COR-L47 (cell line): ENCODE measurements at places on chromosomes 3 and 15.

DNA sequence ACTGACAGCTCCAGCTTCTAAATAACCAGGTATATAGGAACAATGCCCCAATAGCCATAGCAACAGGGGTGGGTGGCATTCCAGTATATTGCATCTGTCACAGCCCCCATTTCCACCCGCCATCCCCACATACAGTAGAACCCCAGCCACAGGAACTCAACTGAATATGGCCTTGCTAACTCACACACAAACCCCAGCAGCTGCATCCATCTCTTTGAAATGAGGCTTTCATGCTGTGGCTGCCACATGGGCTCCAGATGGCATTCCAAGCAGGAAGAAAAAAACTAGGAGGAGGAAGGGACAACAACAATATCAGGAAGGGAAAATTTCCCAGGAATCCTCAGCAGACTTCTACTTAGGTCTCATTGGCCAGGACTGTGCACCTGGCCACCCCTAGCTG lies 54.6 kb downstream of the CCR3 start:
- no peak for DNase-seq

DNA sequence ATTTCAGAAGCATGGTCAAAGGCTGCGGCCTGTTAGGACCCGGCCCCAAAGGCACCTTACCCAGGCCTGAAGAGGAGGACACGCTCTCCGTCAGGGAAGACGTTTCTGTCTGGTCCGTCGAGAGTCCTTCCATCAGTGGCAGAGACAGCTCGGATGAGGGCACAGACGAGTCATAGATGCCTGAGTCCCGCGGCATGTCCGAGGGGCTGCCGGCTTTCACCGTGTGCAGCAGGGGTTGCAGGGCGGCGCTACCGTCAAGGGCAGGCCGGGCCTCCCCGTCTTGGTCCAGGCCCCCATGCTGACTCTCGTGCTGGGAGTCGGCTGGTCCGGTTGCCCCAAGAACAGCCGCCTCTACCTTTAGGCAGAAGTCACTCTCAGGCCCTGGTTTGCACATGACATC lies 37.1 kb downstream of the SPATA12 start:
- DNase-seq: no peak

DNA sequence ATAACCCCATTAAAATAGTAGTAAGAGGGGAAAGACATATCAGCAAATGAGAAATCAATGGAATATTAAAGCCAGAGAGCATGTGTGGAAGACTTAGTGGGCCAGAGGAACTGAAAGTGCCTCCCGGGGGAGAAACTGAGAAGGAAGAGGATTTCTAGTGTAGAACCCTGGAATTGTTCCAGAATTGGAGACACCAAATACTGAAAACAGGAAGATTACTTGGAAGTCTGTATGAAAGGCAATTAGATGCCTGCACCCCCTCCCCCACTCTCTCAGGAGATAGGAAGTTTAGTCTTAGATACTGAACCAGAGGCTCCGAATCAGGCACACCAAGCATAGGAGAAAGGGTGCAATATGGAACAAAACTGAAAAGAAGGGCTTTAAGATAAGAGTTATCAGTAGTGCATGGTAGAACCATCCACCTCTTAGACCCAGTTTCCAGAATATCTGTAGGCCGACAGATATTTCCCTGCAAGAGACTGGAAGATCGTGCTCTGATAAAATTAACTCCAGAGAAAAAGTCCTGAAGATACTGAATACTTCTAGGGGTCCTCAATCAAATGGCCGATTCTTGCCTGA lies 32.4 kb downstream of the KLHL18 start:
- no peak for DNase-seq

DNA sequence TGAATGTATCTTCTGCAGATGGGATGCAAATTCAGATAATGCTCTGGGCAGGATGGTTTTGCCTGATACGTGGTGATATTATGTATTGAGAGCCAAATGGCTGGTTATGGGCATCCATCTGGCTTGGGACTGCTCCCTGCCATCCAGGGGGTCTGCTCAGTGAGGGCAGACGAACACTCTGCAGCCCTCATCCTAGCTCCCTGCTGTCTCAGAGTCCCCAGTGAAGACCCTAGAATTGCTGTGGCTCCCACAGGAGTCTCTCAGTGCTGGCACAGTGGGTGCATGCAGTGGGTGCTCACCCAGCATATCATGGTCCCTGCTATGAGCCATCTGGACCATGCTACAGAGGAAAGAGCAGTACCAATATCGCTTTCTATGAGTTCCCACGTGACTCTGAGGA lies 10.3 kb downstream of the CX3CR1 start:
- no peak for DNase-seq

DNA sequence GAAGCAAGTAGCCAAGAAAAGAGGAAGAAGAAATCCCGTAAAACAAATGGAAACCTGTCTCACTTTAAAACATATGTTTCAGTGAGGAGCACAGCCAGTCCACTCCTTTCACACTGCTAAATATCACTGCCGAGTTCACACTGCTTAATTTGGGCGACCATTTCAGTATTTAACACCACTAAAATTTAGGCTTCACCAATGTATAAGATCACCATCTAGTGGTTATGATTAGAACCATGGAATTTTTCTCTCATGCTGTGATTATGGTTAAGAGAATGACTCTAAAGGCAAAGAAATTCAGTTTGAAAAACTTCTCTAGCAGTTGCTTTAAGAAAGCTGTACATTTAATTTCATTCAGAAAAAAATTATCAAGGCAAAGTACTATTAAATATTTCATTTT lies 16.6 kb downstream of the SLC4A7 start:
- peak; percentile 32 for DNase-seq

DNA sequence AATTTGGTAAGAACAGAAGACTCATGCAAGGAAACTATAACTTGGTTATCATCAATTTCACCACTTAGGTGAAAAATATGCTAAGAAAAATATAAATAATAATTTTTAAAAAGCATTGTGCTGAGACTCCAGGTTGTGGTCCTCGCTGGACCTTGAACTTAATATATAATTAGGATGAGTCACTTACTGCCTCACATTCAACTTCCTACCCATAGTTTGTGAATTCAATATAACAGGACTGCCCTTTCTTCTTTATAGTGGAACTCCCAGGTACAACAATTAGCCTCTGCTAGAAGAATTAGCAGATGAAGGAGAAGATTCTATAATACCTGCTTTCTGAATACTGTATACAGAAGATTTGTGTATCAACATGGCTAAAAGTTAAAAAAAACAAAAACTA lies 149.1 kb upstream of the SPRED1 start:
- no peak for DNase-seq

DNA sequence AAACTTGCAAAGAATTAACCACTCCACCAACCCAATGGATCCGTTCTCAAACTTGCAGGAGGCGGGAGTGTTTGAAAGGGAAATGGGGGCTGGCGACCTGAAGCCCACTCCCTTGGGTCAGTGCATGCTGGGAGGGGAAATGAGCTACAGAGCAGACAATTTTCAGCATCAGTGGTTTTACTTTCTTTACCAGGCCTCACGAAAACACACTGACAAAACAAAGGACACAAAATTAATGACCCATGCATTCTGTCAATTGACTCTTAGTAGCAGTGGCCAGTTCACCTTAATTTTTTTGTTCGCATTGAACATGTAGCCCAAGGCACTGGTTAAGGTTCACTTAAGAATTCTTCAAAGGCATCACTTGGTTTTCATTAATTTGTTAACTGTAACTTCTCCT lies 413.5 kb downstream of the MECOM start:
- DNase-seq: no peak

GRCh38 chr15:96200357-96200967 lies 130.0 kb upstream of the NR2F2 start:
- DNase-seq: no peak

GRCh38 chr15:50218691-50219090 lies 36.7 kb downstream of the SLC27A2 start:
- no peak for DNase-seq

GRCh38 chr3:155131104-155131503 lies 51.0 kb downstream of the MME start:
- DNase-seq: no peak

- DNase-seq: peak; percentile 72
Measured at GRCh38 chr3:126934031-126934531, 48.8 kb upstream of the PLXNA1 start.

DNA sequence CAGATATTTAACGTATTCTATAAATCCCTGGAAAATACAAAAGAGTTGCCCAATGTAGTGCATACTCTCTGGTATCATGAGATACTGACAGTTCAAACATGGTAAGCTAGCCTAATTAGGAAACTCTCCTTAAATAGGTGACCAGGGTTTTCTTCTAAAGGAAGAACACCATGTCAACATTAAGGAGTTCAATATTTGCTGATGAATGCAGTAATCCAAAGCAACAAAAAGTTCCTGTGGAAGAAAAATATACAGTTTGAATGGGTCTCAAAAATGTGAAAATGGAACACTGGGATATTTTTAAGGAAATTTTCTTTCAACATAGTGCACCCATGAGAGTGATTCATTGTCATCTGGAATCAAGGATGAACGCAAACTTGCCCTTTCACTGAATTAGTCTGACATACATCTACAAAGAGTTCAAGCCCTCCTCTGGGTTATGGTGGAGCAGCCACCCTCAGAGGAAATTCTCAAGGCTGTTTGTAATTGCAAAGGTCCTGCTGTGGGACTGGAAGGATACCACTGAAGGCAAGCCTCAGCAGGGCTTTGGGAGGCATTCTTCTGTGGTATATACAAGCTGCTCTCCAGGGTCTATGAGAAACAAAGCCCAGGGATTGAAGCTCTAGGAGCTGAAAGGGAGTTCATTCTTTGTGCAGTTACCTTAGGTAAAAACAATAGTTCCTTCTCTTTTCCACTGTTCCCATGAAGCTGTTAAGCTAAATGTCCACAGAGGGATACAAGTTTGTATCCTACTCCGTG lies 700.3 kb downstream of the TUSC7 start:
- no peak for DNase-seq

- no peak for DNase-seq
Measured at GRCh38 chr3:78139166-78139565, 1099.3 kb downstream of the ROBO2 start.

GRCh38 chr3:42942693-42943092 lies 36.4 kb upstream of the GASK1A start:
- no peak for DNase-seq

GRCh38 chr15:74045636-74046274 lies 36.6 kb downstream of the GOLGA6A start:
- no peak for DNase-seq

DNA sequence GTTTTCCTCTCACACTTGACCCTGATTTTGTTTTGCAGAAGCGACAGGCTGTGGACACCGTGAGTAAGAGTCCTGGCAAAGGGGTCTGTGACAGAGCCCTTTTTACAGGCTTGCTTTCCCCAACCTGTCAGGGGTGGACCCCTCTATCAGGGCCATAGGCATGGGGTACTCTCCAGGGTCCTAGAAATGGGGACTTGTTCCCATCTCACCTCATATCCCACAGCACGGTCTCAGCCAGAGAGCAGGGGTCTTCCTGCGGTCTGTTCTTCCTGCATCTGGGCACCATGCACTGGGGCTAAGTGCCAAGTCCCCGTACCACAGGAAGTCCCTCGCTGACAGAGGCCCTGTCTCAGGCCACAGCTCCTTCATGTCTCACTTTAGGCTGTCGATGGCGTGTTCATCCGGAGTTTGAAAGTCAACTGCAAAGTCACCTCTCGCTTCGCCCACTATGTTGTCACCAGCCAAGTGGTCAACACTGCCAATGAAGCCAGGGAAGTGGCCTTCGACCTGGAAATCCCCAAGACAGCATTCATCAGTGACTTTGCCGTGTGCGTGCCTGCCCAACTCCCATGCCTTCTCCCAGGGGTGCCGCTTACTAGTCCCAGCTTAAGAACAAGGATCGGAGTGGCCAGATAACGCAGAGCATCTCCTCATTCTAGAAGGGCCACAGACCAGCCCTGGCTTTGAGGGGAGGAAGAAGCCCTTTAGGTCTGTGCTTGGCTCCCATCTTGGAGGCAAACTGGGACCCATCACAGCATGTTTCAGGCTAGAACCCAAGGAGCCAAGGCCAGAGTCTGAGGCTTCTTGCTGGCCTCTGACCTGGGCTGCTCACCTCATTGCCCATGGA lies 783 bp downstream of the ITIH1 start:
- DNase-seq: no peak

DNA sequence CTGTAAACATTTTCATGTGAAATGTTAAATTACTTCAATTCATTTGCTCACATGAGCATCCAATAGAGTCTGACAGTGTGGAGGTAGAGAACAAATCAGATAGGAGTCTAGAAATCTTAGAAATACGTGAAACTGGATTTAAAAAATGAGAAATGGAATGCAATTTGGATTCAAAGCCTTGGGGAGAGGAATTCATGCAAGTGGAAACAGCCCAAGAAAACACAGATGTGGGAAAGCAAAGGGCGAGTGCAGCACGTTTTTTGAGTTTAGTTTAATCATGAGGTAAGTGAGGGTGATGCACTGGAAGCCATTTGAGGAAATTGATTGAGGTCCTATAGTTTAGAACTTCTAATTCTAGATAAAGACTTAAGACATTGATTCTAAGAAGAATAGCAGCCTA lies 434.7 kb downstream of the C3orf38 start:
- no peak for DNase-seq

- no peak for DNase-seq
Measured at GRCh38 chr3:52231502-52232278, 6.2 kb upstream of the TLR9 start.

DNA sequence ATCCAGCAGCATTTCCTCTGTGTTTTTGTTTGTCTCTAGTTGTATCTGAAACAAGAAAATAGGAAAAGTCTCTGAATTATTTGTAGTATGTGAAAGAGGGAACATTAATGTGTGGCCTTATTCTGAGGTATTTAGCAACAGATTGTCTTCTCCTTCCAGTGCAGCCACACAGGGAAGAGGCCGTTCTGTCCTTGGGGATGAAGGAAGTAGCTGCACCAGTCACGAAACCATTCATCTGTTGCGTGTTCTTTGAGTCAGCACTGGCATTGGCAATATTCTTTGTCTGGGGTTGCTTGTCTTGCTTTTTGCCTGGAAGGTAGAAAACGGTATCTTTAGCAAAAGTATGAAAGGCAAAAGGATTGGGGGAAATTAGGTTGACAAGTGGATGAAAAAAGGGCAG lies 91.6 kb downstream of the CDIN1 start:
- no peak for DNase-seq

GRCh38 chr15:70761931-70762468 lies 1.4 kb downstream of the UACA start:
- DNase-seq: no peak

DNA sequence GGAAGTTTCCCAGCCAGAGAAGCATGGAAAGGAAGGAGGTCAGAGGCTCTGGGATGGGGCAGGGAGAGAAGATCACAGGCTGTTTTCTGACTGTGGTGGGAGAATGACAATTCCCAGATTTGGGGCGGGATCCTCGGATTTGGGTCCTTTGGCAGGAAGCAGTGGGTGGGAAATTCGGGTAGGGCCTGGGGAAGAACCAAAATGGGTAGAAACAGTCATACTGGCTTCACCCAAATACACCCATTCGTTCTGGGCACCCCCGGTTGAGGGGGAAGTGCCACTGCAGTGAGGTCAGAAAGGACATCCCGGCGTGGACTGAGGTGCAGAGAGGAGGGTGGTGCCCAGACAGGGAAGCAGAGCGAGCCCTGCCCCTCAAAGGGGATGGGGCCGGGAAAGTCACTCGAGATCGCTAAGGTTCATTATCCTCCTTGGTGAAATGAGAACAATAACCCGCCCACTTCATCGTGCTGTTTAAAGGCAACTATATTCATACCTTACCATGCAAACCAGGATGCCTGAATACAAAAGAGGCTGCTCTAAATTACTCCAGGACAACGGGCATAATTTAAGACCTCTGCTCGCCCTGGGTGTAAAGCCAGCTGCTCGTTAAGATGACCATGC lies 28.8 kb downstream of the TNK2 start:
- DNase-seq: no peak
